Mucosa of gallbladder (tissue), 1 donor: ENCODE measurements at places on chromosomes 6 and 20. TPM values are rescaled to one million over a fixed set of nuclear protein-coding genes. Genes with fewer than 3 reads are reported as not detected.

The PM20D2 gene
- total RNA-seq: 17.3 TPM

The LY6G6D gene
- not detected for total RNA-seq

The BLTP3A gene
- 10.8 TPM for total RNA-seq

The KHDRBS2 gene
- total RNA-seq: 1.2 TPM

DNA sequence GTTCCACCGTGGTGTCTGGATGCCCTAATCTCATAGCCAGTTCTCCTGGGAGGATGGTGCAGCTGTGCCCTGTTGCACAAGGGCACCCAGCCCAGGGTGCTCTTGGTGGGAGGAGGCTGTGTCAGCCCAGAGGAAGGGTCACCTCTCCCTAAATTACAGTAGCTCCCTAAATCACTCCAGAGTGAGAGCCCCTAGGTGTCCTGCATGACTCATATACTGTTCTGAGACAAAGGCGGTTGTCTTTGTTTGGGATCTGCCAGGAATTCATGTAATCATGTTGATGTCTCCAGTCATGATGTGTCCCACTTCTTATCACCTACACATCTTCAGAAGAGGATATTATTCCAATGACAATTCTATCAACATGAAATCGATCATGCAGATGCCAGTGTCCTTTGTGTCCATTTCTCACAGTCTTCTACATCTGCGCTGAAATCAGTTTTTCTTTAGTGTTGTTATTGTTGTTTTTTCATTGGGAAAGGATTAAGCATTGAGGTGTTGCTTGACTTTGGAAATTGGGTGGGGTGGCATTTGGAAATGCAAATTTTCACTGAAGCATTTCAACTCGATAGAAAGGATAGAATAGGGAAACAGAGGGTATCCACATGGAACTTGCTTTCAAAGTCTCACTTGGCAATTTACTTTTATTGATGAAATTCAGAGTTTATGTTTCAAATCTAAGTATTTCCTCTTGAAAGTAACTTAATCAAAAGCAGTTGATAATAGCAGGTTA, 19.5 kb downstream of the PERP start:
- DNase-seq: no peak

- DNase-seq: no peak
These were observed 6.7 kb upstream of the CLIC5 start for GRCh38 chr6:46022106-46022948.
